RWPE2 (cell line): ENCODE measurements at places on chromosomes 7 and 10.

DNA sequence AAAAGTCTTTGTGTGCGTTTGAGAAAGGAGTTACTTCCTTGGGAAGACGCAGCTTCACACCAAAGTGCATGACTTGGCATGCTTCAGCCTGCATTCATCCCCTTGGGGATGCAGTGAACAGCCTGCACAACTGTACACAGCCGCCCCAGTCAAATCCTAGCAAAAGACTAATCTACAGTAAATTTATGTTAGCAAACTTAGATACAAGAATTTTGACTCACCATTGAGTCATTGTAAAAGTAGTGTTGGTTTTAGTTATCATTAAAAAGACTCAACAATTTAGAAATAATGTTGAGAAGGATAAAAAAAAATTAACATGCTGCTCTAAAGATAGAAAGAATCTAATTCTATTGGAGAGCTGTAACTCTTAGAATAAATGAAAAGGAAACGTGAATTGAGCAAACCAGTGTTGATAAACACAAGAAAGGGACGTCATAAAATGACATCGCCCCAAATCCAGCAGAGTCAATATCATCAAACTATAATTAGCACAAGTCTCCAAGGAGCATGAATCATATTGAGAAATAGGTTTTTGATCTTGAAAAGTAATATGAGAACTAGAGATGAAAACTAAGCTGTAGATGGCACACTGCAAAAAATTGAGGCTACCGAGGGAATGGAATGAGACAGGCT, 11.9 kb upstream of the OPTN start:
- DNase-seq = no peak

- DNase-seq = no peak
Measured at GRCh38 chr10:29783201-29783947, 148.6 kb upstream of the SVIL start.

GRCh38 chr7:112101201-112101846, 104.9 kb downstream of the DOCK4 start:
- DNase-seq = no peak

DNA sequence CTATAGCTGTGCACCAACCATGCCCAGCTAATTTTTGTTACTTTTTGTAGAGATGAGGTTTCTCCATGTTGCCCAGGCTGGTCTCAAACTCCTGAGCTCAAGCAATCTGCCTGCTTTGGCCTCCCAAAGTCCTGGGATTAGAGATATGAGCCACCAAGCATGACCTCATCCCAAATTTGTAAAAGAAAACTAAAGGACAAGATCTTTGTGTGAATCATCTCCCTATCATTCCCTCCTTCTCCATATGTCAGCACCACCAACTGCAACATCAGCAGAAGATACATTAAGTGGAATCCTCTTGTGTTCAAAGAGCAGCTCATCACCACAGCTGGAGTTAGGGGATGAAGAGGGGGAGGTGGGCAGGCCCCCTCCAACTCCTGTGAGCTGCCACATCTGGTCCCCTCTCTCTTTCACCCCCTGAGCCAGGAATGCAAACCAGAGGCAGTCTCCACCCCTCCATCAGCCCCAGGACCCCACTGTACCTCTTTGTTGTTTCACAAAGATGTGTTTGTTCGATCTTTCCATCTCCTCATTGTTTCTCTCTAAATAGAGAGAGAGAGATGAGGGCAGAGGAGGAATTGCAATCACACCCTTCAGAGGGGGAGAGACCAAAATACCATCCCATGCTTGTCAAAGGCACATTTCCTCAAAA, 47.3 kb upstream of the PIP4K2A start:
- DNase-seq = no peak

- no peak for DNase-seq
Measured at GRCh38 chr7:20219446-20220292, 2.5 kb upstream of the MACC1 start.

- DNase-seq = no peak
Measured at GRCh38 chr10:77478247-77478961, 159.2 kb downstream of the KCNMA1 start.

- DNase-seq = no peak
Measured at GRCh38 chr10:27041196-27041595, 59.1 kb downstream of the ANKRD26 start.

GRCh38 chr10:72355214-72355555, 466 bp upstream of the DNAJB12 start:
- DNase-seq = no peak

- no peak for DNase-seq
Measured at GRCh38 chr10:111360260-111360925, 283.6 kb downstream of the ADRA2A start.

DNA sequence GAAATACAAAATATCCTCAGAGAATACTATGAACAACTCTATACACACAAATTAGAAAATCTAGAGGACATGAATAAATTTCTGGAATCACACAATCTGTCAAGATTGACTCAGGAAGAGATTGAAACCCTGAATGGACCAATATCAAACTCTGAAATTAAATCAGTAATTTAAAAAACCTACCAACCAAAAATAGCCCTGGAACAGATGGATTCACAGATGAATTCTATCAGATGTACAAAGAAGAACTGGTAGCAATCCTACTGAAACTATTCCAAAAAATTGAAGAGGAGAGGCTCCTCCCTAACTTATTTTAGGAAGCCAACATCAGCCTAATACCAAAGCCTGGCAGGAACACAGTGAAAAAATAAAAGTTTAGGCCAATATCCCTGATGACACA, 190.0 kb downstream of the HPSE2 start:
- no peak for DNase-seq
